GM18507 (cell line): ENCODE measurements at places on chromosomes 1 and 21.

- no peak for DNase-seq
Measured at GRCh38 chr21:15521644-15522001, 208.2 kb upstream of the USP25 start.

DNA sequence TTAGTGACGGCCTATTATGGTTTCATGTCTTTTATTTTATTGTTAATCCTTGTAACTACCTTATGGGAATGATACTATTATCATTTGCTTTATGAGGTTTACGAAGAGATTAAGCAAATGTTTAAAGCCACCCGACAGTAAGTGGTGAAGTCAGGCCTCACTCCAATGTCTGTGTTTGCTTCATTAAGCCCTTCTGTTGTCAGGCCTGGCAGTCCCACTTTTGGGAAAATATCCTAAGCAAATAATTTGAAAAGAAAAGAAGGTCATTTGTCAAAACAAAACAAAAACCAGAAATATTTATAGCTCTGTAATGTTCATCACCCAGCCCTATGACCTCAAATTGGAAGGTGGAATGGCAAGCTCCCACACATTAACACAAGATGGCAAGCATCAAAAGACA lies 40.7 kb upstream of the USP24 start:
- DNase-seq: no peak

GRCh38 chr21:38527737-38528136 lies 29.5 kb upstream of the ERG start:
- no peak for DNase-seq

DNA sequence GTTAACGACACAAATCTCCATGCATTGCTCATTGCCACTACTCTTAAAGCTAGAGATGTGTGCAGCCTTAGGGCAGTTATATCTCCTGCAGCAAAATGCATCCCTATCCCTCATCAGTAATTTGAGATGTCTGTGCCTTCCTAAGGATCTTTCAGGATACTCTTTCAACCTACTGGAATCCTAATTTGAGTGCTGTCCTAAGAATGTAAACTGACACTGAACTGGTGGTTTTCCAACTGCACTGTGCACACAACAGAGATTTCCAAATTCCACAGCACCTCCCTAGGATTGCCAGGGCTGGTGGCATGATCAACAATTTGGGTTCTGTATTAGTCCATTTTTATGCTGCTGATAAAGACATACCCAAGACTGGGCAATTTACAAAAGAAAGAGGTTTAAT lies 193.9 kb downstream of the LTN1 start:
- no peak for DNase-seq

DNA sequence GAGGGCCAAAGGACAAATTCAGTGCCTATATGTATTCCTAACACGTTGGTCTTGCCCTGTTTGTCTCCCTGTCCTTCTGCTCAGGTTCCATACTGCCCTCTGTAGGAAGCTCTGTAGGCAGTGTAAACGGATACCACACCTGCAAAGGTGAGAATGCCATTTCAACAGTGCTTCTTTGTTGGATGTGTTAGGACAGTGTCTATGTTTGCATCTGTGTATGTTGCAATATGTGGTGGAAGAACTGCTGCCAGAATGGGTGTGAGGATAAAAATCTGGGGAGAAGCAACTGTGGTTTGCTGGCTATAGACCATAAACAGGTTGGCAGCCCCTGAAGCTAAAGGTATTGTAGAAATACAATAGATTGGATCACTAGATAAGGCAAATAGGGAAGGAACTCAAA lies 113.1 kb upstream of the BMP8A start:
- DNase-seq: no peak

GRCh38 chr1:154859786-154860155 lies 10.3 kb downstream of the KCNN3 start:
- DNase-seq: no peak

DNA sequence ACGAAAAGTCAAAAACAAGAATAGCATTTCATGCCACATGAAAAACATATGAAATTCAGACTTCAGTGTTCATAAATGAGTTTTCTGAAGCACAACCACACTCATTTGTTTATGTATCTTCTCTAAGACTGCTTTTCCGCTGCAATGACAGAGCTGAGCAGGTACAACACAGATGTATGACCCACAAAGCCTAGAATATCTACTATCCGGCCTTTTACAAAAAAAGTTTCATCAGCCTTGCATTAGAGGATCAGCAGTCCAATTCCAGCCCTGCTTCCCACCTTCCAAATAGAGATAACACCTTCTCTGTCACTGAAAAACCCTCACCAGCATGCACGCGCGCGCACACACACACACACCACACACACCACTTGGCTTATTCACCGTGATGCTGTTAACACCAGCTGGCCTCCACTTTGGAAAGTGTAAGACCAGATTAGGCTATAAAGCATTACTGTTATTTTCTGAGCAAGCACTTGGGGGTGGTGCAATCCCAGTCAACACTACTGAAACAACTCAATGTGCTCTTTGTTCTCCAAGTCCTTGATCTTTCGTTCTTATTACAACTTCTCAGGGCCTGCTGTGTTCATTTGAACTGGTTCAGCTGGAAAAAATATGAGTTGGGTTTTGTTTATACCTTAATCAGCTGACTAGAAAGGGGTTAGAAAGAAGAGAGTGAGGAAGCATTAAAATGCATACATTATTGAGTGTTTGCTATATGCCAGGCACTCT lies 90.0 kb downstream of the GLUL start:
- DNase-seq: no peak

- no peak for DNase-seq
Measured at GRCh38 chr1:65011983-65012382, 45.6 kb upstream of the JAK1 start.

DNA sequence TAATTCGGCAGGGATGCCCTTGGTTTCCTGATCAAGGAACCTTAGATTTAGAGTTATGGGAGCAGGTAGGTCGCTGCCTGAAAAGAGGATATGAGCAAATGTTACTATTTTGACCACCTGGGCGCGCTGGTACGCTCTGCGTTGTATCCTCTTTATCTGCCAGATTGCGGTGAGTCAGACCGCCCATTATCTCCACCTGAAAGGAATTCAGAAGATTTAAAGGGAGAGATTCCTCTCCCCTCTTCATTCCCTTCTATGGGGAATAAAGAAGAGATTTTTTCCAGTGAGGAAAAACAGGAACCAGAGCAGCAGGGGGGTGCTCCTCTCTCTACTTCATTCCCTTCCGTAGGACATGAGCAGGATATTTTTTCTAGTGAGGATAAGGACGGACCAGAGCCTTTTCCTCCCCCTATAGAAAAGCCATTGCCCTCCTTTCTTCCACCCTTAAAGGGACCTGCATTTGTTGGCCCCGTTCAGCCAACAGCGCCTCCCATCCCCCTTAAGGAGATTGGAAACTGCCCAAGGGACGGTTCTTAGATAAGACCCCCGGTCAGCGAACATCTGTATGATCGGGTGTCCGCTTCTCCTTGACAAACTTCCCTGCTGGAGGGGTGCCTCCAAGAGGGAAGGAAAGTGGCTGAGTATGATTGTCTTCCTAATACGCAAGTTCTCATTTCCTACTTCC lies 34.1 kb downstream of the CLCA1 start:
- no peak for DNase-seq

- DNase-seq: peak; percentile 73
Measured at GRCh38 chr1:198158735-198159589, 2.2 kb downstream of the NEK7 start.

DNA sequence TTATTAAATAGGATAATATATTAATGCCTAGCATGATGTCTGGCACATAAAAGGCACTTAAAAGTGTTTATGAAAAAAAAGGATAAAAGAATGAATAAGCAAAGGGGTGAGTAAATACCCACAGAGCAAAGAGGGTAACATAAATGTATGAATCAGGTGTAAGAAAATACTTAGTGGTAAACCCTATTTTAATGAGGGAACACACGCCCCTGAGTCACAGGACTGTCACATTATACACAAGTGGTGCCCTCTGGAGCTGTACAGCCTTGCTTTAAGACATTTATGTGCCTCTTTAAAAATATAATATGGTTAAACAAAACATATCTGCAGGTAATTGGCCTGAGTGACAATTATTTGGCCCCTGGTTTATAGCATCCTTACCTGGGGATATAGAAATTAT lies 78.1 kb upstream of the PTBP2 start:
- no peak for DNase-seq

GRCh38 chr21:42500736-42501135 lies 4.7 kb upstream of the RSPH1 start:
- DNase-seq: no peak

GRCh38 chr21:37159949-37160348 lies 86.9 kb downstream of the TTC3 start:
- DNase-seq: no peak
